Hematopoietic multipotent progenitor cell treated with erythropoietin and hydrocortisone succinate and interleukin-3 and kit ligand, for 6 days (in vitro differentiated cells): ENCODE measurements at places on chromosomes 6 and 20.
A peak's percentile ranks its signal among the peaks of the same experiment; 100 is the strongest.

DNA sequence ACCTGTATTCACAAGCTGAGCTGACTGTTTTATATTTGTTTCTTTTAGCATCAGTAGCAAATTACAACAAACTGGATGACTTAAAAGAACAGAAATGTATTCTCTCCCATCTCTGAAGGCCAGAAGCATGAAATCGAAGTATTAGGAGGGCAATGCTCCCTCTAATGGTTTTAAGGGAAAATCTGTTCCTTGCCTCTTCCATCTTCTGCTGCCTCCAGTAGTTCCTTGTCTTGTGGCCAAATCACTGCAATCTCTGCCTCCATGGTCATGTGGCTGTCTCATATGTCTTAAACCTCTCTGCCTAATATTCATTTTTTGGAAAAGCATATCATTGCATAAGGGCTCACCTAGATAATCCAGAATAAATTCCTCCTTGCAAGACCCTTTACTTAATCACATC, 25.2 kb upstream of the ASCC3 start:
- no peak for DNase-seq

GRCh38 chr6:13074415-13075140, 253.8 kb downstream of the TBC1D7 start:
- peak; percentile 38 for DNase-seq

DNA sequence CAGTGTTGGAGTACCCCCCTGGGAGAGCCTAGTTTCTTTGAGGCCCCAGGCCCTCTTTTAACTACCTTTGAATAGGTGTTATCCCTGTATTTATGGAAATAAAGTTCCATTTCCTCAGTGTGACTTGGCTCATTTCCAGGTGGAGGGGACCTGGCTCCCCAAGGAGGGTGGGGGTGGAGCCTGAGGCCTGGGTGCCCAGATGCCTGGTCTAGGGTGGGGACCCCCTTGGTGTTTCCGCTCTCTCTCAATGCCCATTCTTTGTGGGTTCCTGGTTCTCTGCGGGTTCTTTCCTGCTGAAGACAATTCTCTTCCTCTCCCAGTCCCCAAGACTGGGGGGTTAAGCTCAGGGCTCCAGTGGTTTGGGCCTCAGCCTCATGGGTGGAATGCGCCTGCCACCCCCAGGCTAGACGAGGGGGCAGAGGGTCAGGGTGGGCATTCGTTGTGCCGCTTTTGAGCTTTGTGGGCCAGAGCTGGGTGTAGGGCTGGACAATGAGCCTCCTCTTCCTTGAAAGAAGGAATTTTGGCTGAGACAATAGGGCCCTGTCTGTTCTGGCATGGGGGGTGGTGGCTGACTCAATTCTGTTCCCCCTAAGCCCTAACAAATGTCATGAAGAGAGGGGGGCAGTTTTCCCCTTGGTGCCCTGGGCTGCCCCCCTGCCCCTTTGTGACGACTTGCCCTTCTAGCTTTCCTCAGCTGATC, 686 bp upstream of the EGFL8 start:
- no peak for DNase-seq

DNA sequence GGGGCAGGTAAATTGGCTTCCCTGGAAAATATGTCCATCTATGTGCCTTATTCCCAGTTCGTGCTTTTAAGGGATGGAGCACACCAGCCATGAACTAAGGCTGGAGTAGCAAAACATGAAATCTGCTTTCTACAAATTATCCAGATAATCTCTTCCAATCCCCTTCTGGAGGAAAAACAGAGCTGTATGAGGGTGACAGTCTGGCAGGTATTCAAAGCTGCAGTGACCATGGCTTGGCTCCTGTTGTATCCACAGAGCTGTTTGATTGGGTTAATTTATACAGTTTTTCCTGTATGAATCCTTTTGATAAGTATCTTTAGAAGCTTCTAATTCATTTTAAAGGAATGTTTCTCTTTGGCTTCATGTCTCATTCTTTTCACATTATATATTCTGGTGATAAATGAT, 144.4 kb downstream of the AIG1 start:
- DNase-seq, result no peak

DNA sequence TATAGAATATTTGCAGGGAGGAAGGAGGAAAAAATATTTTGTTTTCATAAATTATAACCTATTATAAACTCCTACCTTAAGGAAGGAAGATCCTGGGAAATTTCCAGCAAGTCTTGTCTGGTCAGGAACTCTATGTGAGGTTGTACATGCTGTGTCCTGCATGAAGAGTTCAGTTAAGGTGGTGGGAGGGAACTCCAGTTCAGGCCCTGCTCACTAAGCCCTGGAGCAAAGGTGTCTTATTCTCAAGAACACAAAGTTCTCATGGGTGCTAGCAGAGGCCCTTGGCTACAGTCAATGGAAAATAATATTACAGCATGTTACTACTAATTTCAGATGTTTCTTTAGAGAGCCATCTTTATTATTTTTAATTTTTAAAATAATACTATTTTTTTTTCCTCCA, 3.8 kb upstream of the OGFRL1 start:
- no peak for DNase-seq

DNA sequence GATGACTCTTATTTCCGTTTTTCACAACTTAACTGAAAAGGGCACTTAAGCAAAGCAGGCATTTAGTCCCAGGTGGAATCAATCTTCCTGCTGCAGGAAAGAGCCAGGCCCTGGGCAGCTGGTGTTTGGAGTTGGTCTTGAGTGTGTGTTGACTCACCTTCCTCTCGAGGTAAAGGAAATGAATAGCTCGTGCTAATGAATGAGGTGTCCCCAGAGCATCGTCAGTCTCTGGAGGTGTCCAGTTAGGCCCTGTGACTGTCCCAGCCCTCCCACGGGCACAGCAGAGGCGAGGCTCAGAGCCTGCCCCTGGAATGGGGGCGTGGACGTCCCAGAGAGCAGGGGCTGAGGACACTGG, 277.7 kb downstream of the NRN1 start:
- no peak for DNase-seq

- DNase-seq, result peak; percentile 39
These were observed 21.3 kb downstream of the PRKN start for GRCh38 chr6:162706232-162706631.

GRCh38 chr6:131999545-132000146, 48.5 kb upstream of the CCN2 start:
- no peak for DNase-seq

GRCh38 chr6:144156338-144156737, 6.0 kb downstream of the STX11 start:
- peak; percentile 13 for DNase-seq

- DNase-seq, result no peak
These were observed 119.7 kb downstream of the ADGRB3 start for GRCh38 chr6:68754681-68755213.

DNA sequence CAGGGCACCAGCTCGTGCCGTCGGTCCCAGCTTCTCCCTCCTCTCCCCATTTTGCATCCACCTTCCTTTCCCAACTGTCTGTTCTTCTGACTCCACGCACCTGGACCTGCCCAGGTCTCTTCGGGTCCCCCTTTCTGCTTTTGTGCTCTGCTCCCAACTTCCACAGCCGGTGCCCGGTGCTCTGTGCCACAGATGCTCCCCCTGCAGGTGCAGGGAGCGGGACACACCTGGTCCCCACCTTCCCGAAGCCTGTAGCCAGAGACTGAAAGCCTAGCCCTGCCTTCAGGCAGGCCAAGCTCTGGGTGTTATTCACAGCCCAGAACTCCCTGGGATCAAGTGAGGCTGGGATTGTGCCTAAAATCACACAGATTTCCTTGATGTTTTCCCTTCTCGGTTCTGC, 24.6 kb upstream of the BMP7 start:
- DNase-seq, result no peak

GRCh38 chr6:115712291-115712961, 348.3 kb downstream of the FRK start:
- DNase-seq, result no peak

DNA sequence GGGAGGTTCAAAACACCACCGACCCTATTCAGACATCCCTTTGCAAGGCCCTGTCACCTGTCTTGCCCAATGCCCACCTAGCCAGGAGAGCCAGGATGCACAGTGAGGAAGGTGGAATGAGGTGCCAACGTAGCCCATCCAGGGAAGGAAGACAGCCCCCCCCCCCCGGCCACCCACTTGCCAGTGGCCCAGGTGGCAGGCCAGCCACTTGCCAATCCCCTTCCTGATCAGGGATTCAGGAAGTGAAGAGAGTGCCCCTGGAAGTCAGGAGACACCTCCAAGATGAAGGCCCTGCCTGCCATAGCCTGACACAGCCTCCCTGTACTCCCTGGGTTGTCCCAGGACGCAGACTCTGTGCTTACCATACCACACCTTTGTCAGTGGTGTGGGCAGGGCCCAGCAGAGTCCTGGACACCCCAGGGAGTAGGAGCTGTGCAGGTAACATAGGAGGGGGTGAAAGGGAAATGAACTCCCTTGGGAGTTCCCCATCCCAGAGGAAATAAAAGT, 54.7 kb downstream of the MRPL14 start:
- no peak for DNase-seq

DNA sequence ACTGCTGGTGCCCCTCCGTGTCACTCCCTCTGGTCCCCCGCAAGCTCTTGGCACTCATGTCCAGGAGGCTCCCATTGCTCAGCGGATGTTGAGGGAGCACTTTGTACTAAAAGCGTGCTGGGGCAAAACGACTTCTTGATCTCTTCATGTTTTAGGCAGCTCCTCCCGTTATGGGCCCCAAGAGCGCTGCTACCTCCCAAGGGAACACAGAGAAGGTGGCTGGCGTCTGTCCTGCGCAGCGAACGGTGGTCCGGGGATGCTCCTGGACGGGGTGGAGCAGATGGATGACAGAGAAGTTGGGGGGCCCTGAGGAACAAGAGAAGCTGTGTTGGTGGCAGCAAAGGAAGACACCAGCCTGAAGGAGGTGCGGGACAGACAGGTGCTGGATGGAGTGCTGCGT, 99.8 kb downstream of the TMEM242 start:
- no peak for DNase-seq

- DNase-seq, result peak; percentile 51
These were observed 17.0 kb downstream of the UQCC2 start for GRCh38 chr6:33694401-33694931.

GRCh38 chr6:66328200-66328599, 621.2 kb upstream of the EYS start:
- no peak for DNase-seq

- DNase-seq, result no peak
These were observed 10.3 kb downstream of the REPS1 start for GRCh38 chr6:138977646-138978167.

DNA sequence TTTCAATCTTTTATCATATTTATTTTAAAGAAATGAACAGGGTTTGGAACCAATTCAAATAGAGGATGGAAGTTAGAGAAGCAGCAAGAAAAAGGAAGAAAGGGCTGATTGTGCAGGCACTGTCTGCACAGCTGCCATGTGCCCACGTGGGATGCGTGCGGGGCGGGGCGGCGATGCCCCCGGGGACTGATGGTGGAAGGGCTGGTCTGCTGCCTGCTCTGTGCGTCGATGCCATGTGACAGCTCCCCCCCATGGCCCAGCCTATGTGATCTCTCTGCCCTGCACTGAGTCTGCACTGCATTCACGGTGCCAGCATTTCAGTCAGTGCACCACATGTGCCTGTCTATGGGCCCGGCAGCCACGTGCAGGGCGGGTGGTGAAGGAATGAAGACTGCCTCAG, 96.4 kb downstream of the IRF4 start:
- no peak for DNase-seq

- DNase-seq, result no peak
These were observed 188.0 kb upstream of the SLC24A3 start for GRCh38 chr20:19024296-19025035.

DNA sequence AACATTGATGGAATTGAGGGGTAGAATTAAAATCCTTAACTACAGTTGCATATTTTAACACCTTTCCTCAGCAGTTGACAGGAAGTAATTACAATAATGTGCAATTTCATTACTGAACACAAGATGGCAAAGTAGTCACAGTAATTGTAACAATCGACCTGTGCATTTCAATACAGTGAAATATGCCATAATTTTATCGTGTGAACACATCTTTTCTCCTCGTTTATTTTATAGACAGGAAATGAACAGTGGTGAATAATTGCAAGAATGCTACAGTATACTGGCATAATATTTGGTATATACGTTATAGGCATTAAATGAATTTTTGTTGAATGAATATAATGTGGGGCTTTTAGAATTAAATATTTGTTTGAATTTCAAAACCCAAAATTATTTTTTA, 25.0 kb downstream of the CYB5R4 start:
- DNase-seq, result peak; percentile 91

DNA sequence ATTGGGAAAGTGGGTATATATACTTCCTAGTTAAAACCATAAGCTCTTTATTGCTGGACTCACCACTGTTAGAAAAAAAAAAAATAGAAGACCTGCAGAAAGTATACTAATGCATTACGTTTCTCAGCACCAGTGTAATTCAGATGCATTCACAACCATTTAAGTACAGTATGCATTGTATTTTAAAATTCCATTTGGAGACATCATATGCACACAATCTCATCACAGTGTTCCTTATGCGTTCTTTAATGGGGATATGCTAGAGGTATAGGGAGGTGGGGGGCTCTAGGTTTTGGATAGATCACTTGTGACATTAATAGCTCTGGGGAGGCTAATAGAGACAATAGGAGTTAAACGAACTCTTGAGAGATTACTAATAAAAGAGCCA, 9.4 kb downstream of the TFAP2A start:
- no peak for DNase-seq

DNA sequence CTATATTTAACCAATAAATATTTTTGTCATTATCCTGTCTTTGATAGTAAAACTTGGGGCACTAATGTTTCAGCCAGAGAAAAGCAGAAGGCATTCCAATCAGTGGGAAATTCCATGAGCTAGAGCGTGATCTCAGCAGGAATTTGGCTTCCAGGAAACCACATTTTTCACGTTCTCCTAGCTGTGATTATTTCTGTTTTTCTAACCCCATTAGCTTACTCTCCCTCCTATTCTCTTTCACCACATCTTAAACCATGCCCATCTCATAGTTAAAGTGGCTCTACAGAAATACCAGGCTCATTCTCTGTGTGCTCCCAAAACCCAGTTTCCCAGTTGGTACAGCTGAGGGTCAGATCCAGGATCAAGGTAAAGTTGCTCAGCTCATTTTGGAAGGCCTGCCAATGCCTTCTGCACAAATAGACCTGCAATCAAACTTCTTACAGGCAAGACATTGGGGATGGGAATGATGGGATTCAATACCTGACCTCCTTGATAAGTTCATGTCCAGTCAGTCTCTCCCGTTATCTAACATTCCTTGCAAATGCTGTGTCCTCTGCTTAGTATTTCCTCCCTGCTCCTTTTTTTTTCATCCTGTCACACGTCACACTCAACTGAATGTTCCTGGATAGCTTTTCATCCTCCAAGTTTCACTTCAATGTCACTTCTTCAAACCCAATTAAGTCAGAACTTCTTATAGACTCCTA, 33.1 kb upstream of the TMEM30A start:
- DNase-seq, result no peak
